ENCODE measurements at places on chromosomes 3 and 15. TPM values are rescaled to one million over a fixed set of nuclear protein-coding genes. Genes with fewer than 3 reads are reported as not detected.

GALNT15 gene
- total RNA-seq, result 0.10 TPM

- no peaks in the 10 kb centered on the region for H3K36me3 ChIP-seq
- H3K4me3 ChIP-seq, result no peak overlapping the region
- H3K27me3 ChIP-seq, result no peaks in the 10 kb centered on the region
- no peak overlapping the region for H3K27ac ChIP-seq
Observed at GRCh38 chr15:48385031-48385830, 54.0 kb downstream of the DUT start.

- H3K27ac ChIP-seq, result no peak overlapping the region
- no peaks in the 10 kb centered on the region for H3K36me3 ChIP-seq
- H3K4me1 ChIP-seq, result no peaks in the 10 kb centered on the region
- H3K4me3 ChIP-seq, result no peak overlapping the region
Observed at GRCh38 chr15:85743392-85744055, 51.2 kb downstream of the KLHL25 start.

DNA sequence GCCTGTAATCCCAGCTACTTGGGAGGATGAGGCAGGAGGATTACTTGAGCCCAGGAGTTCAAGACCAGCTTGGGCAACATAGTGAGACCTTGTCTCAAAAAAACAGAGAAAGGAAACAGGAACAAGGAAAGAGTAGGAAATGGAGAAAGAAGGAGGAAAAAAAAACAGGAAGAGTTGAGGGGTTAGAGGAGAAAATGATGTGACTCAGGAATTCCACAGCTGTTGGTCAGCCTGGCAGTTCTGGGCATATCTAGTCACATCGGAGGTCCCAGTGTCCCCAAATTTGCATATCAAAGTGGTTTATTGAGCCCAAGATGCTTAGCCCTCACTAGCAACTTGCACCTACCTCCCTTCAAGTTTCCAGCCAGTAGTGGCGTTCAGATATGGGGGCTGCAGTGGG, 18.8 kb upstream of the JMJD7 start:
- H3K4me3 ChIP-seq, result no peak overlapping the region
- no peaks in the 10 kb centered on the region for H3K27me3 ChIP-seq
- H3K27ac ChIP-seq, result no peak overlapping the region

DNA sequence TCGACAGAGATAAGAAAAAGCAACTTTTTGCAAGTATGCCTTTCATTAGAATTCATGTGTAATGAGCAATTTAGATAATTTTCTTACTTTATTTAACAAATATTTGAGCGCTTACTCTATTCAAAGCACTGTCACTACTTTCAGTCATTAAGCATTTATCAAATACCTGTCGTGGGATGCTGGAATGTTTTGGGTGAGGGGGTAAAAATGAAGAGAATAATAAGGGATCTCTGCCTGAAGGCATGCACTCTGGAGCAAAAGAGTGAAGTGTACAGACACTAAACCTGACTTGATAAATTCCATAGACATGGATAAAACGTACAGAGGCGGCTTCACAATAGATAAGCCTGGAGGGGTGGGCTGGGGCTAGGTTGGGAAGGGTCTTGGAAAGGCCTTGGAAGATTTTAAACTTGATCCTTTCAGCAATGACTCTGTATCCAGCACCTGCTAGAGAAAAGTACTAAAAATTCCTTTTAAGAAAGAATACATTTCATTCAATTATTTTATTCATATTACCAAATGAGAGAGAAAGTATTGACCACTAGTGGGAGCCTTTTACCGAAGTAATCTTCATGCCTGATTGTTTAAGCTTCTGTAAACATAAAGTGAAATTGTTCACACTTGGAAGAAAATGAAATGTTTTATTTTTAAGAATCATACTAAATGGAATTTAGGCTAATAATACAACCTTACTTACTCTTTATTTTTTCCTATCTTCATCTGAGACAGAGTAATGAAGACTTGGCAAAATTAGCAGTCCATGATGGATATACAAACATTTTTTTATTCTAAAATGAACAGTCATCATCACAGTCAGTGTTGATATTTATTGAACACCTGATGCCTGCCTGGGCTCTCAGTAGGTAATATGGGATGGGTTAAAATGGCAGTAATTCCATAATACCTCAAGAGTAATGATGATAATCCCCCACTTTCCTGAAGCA, 113.2 kb downstream of the PPP2R3A start:
- no peak overlapping the region for H3K4me3 ChIP-seq
- peak; percentile 38 for DNase-seq
- H3K27me3 ChIP-seq, result no peaks in the 10 kb centered on the region
- no peaks in the 10 kb centered on the region for H3K4me1 ChIP-seq
- no peak overlapping the region for H3K27ac ChIP-seq

VIPR1 gene
- 8.3 TPM for total RNA-seq

GRCh38 chr3:81947359-81947758, 185.9 kb upstream of the GBE1 start:
- H3K4me3 ChIP-seq, result no peak overlapping the region
- no peaks in the 10 kb centered on the region for H3K36me3 ChIP-seq
- H3K4me1 ChIP-seq, result no peaks in the 10 kb centered on the region
- H3K27me3 ChIP-seq, result no peaks in the 10 kb centered on the region
- no peak overlapping the region for H3K27ac ChIP-seq

CCR1 gene
- 1.1 TPM for total RNA-seq

DNA sequence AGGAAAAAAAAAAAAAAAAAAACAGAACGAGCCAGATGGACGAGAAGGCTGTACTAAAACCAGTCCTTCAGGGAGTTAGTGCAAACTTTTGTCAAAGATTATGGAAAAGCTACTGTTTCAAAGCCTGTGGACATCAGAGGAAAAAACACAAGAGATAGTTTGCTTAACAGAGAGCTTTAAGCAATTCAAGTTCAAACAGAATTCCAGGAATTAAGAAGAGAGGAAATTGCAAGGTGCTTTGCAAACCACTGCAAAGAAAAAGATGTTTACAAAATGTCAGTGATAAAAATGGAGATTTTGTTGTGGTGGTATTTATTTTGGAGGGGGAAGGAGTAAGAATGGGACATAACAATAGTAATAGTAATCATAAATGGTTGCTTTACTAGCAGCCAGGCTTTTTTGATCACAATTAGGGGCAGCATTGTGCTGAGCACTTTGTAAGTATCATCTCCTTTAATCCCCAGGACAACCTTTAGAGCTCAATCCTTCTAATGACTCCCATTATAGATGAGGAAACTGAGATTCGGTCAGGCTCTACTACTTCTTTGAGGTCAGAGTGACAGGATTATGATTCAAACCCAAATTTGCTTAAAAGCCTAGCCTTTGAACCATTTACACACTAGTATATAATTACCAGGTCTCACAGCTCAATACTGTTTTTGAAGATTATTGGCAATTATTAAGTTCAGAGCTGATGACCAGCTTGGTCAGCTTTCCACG, 22.4 kb upstream of the ARHGEF3 start:
- H3K4me3 ChIP-seq, result no peak overlapping the region
- H3K27ac ChIP-seq, result no peak overlapping the region
- DNase-seq, result no peak
- no peaks in the 10 kb centered on the region for H3K27me3 ChIP-seq

VPS8 gene
- total RNA-seq, result 95.6 TPM

DNA sequence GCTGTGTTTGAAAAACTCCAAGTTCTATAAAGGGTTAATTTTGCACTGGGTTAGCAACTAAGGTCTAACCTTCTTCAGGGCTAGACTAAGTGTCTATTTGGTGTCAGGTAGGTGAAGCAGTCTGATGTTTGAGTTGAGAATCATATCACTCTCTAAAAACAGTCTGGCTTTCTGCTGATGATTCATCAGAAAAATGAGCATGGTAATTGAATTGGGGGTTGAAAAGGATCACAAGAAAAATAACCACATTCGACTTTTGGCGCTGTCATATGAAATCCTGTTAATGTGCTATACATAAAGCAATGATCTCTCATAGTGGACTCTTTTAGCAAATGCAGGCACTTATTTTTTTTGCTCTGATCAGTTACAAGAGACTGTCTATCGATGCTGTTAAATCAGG, 242.2 kb upstream of the AZI2 start:
- no peak for DNase-seq
- no peaks in the 10 kb centered on the region for H3K36me3 ChIP-seq
- H3K27me3 ChIP-seq, result no peaks in the 10 kb centered on the region
- H3K4me1 ChIP-seq, result no peaks in the 10 kb centered on the region
- no peak overlapping the region for H3K27ac ChIP-seq

- no peak overlapping the region for H3K4me3 ChIP-seq
- H3K36me3 ChIP-seq, result no peaks in the 10 kb centered on the region
- no peak overlapping the region for H3K27ac ChIP-seq
- H3K4me1 ChIP-seq, result no peaks in the 10 kb centered on the region
- DNase-seq, result no peak
- peaks cover 2% of the 10 kb centered on the region for H3K27me3 ChIP-seq
Observed at GRCh38 chr3:178785961-178786360, 249.7 kb downstream of the KCNMB2 start.

- H3K4me3 ChIP-seq, result no peak overlapping the region
- no peaks in the 10 kb centered on the region for H3K4me1 ChIP-seq
- no peak overlapping the region for H3K27ac ChIP-seq
- no peaks in the 10 kb centered on the region for H3K36me3 ChIP-seq
- H3K27me3 ChIP-seq, result no peaks in the 10 kb centered on the region
Observed at GRCh38 chr3:172980849-172981248, 160.2 kb downstream of the SPATA16 start.

ISG20 gene
- total RNA-seq, result 190 TPM

GRCh38 chr3:182797876-182798275, 4.6 kb downstream of the ATP11B start:
- no peak overlapping the region for H3K4me3 ChIP-seq
- H3K27ac ChIP-seq, result no peak overlapping the region
- H3K27me3 ChIP-seq, result no peaks in the 10 kb centered on the region
- DNase-seq, result no peak
- H3K4me1 ChIP-seq, result peaks cover 12% of the 10 kb centered on the region
- H3K36me3 ChIP-seq, result peaks cover 2% of the 10 kb centered on the region

GRCh38 chr3:157120071-157120892, 39.7 kb downstream of the CCNL1 start:
- H3K36me3 ChIP-seq, result no peaks in the 10 kb centered on the region
- no peak for DNase-seq
- H3K27me3 ChIP-seq, result no peaks in the 10 kb centered on the region
- H3K27ac ChIP-seq, result no peak overlapping the region
- H3K4me3 ChIP-seq, result no peak overlapping the region

RTF1 gene
- 39.4 TPM for total RNA-seq

IL12A gene
- 4.3 TPM for total RNA-seq

DUOX2 gene
- 0.29 TPM for total RNA-seq

GP5 gene
- total RNA-seq, result 0.22 TPM

DNA sequence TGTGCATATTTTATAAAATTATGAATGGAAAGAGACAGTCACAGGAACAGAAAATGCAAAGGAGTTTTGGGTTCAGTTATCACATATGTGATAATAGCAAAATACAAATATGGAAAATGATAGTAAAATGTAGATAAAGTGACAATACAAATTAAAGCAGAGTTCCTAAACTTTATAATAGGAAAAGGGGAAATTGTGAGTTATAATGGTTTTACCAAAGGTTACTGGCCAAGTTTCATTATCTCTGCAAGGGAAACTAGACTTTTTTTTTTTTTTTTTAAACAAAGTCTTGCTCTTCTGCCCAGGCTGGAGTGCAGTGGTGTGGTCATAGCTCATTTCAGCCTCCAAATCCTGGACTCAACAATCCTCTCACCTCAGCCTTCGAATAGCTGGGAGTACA, 228.7 kb upstream of the CGNL1 start:
- no peak for DNase-seq
- peaks cover 15% of the 10 kb centered on the region for H3K4me1 ChIP-seq
- no peak overlapping the region for H3K27ac ChIP-seq
- peaks cover 5% of the 10 kb centered on the region for H3K36me3 ChIP-seq

DTX3L gene
- total RNA-seq, result 44.0 TPM

SMCO1 gene
- total RNA-seq, result not detected

- peak overlapping the region; percentile 32 for H3K27ac ChIP-seq
- H3K4me3 ChIP-seq, result no peak overlapping the region
- H3K4me1 ChIP-seq, result peaks cover 22% of the 10 kb centered on the region
- peak; percentile 81 for DNase-seq
Observed at GRCh38 chr15:65902373-65902772, 33.1 kb downstream of the RAB11A start.

GRCh38 chr3:143811602-143812001, 36.7 kb downstream of the SLC9A9 start:
- no peak overlapping the region for H3K4me3 ChIP-seq
- no peak for DNase-seq
- H3K36me3 ChIP-seq, result no peaks in the 10 kb centered on the region
- no peaks in the 10 kb centered on the region for H3K27me3 ChIP-seq
- peak overlapping the region; percentile 28 for H3K27ac ChIP-seq

ACKR2 gene
- total RNA-seq, result 1.7 TPM

DNA sequence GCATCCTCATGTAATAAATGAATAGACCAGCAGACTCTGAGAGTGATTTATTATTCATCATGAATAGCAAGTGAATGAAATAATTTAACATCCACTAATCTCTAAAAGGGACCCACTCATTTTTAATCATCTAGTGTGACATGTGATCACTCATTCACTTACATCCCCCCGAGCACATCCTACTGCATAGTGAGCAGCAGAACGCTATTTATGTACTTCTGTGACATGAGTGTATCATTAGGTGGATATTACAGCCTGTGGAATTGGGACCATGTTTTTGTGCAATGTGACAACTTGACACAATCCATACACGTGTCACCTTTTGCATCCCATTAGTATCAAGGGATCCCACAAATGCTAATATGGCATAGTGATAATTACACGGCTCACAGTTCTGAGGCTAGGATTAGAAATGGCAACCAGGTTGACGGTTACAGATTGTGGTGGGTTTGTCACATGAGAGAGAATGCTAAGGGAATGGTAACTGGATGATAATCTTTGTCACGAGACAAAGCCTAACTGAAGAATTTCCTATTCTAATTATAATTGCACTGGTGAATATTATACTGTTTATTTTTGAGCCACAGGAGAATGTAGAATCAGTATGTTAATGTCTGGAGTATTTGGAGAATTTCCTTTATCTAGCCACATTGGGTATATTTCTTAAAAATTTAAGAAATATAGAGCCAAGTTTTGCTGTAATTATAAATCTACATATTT, 595.2 kb upstream of the TBL1XR1 start:
- no peaks in the 10 kb centered on the region for H3K4me1 ChIP-seq
- H3K36me3 ChIP-seq, result no peaks in the 10 kb centered on the region
- H3K27ac ChIP-seq, result no peak overlapping the region
- no peaks in the 10 kb centered on the region for H3K27me3 ChIP-seq
- DNase-seq, result no peak

GRCh38 chr15:30985081-30985531, 6.3 kb downstream of the MTMR10 start:
- H3K4me1 ChIP-seq, result peaks cover 60% of the 10 kb centered on the region
- H3K4me3 ChIP-seq, result no peak overlapping the region
- no peaks in the 10 kb centered on the region for H3K27me3 ChIP-seq
- peaks cover 11% of the 10 kb centered on the region for H3K36me3 ChIP-seq
- H3K27ac ChIP-seq, result peak overlapping the region; percentile 67
- no peak for DNase-seq
